ENCODE measurements at places on chromosomes 13 and 19.

- no peak for DNase-seq
Measured at GRCh38 chr13:19182536-19182935, 912 bp upstream of the TUBA3C start.

- DNase-seq: no peak
Measured at GRCh38 chr13:46630431-46631178, 77.6 kb downstream of the LRCH1 start.

DNA sequence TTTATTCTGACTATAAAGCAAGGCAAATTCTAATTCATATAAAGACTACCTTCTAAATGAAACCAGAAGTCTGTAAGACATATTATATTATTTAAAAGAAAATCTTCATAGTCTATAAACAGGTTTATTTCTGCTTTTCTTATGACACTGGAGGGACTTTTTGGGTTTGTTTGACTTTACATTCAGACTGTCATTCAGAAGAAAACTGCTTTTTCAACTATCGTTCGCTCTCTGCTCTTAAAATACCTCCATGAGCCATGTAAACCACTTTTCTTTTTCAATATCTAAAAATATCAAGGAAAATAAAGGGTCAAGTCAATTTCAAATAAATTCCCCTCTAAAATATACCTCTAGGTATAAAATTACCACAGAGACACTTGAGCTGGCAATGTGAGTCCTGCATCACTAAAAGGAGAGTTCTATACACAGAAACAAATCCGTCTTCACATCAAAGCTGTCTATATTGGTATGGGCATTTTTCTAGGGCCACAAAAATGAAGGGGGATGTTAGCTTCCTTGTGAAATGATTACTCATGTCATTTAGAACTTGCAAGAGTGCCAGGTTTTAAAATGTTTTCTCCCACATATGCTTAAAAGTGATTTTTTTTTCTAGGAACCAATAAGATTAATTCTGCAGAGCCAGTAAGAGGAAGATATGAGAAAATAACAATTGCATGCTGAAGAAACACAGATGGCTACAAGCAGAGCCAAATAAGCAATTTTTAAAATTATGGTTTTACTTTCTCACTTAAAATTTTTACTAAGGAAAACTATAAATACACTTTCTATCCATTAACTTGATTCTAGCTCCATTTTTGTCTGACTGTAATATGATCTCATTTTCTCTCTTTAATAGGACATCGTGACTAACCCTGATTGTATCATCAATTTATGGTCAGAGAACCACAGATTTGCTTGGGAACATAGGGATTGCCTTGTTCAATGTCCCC, 181.8 kb downstream of the TBC1D4 start:
- DNase-seq: no peak

DNA sequence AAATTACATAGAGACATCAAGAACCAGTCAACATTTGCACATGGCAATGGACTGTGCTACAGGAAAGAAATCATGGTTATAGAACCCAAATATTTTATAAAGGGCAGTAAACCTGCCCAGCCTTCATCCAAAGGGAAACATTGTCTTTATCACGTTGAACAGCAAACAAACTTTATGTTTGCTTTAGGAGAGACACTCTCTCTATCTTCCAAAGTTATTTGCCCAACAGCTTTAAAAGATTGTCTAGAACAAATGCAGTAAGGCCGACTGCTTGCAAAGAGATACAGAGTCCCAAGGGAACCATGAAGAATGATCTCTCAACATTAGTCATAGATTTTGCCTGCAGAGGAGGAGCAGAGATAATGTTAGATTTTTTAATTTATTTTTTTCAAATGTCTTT, 1323.5 kb upstream of the SLC10A2 start:
- no peak for DNase-seq

GRCh38 chr13:44421853-44422525, 48.4 kb downstream of the SERP2 start:
- DNase-seq: no peak

- no peak for DNase-seq
Measured at GRCh38 chr19:27822336-27822735, 1390.6 kb downstream of the UQCRFS1 start.

DNA sequence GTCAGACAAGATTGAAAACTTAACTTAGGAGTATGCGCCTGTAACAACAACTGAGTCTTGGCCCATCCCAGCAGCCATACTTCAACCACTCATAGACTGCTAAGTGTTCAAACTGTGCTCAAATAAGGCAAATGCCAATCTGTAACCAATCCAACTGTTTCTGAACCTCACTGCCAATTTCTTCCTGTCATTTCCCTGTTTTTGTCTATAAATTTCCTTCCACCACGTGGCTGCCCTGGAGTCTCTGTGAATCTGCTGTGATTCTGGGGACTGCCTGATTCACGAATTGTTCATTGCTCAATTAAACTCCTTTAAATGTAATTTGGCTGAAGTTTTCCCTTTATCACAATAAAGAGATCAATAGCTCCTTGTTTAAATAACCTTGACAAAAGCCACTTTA, 50.8 kb upstream of the FREM2 start:
- DNase-seq: no peak

- DNase-seq: no peak
Measured at GRCh38 chr19:8462571-8462970, 17.8 kb downstream of the HNRNPM start.

- DNase-seq: no peak
Measured at GRCh38 chr13:107767119-107767518, 448.2 kb downstream of the LIG4 start.

GRCh38 chr13:98939660-98940191, 38.1 kb downstream of the DOCK9 start:
- DNase-seq: no peak

GRCh38 chr19:44367024-44367423, 10.5 kb upstream of the ZNF112 start:
- peak; percentile 36 for DNase-seq

GRCh38 chr19:35205733-35206323, 22.7 kb downstream of the FAM187B start:
- DNase-seq: no peak

DNA sequence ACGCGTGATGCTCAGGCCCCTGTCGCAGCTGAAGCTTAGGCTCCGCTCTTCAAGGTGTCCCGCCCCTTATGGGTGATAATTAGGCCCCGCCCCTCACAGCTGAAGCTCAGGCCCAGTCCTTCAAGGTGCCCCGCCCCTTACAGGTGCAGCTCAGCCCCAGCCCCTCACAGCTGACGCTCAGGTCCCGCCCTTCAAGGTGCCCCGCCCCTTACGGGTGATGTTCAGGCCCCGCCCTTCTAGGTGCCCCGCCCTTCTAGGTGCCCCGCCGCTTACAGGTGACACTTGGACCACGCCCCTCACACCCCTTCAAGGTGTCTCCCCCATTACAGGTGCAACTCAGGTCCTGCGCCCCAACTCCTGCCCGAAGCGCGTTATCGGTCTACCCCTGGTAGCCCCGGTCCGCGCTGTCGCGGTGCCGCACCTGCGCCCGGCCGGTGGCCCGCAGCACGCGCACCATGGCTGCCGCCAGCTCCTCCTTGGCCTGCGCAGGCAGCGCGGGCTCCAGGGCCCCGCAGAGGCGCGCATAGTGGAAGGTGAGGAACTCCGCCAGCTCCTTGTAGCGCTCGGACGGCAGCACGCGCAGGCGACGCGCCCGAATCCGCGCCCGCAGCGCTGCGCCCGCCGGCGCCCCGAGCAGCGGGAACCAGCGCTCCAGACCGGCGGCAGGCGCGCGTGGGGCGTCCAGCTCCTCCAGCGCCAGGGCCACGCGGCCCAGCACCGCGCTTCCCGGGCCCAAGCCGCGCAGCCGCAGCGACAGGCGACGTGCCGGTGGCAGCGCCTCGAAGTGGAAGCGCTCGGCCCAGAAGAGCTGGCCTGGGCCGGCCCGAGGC, 7.3 kb downstream of the RASAL3 start:
- peak; percentile 99 for DNase-seq

- DNase-seq: no peak
Measured at GRCh38 chr19:17724655-17725054, 5.4 kb downstream of the MAP1S start.

DNA sequence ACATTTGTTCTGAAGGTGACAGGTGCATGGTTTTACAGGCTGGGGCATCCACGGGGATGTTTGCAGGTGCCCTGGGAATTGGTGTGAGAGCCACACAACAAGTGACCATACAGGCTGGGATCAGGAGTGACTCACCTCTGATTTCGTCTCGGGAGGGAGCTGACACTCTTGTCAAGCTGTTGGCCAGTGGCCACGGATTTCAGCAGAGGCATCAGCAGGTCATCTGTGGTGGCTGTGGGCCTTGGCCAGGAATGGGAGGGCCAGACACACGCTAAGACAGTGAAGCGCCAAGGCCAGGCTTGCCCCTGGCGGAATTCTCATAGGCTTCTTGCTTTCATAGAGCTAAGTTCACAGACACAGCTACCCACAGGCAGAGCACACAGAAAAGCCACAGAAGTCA, 108.6 kb downstream of the HSPH1 start:
- DNase-seq: no peak

DNA sequence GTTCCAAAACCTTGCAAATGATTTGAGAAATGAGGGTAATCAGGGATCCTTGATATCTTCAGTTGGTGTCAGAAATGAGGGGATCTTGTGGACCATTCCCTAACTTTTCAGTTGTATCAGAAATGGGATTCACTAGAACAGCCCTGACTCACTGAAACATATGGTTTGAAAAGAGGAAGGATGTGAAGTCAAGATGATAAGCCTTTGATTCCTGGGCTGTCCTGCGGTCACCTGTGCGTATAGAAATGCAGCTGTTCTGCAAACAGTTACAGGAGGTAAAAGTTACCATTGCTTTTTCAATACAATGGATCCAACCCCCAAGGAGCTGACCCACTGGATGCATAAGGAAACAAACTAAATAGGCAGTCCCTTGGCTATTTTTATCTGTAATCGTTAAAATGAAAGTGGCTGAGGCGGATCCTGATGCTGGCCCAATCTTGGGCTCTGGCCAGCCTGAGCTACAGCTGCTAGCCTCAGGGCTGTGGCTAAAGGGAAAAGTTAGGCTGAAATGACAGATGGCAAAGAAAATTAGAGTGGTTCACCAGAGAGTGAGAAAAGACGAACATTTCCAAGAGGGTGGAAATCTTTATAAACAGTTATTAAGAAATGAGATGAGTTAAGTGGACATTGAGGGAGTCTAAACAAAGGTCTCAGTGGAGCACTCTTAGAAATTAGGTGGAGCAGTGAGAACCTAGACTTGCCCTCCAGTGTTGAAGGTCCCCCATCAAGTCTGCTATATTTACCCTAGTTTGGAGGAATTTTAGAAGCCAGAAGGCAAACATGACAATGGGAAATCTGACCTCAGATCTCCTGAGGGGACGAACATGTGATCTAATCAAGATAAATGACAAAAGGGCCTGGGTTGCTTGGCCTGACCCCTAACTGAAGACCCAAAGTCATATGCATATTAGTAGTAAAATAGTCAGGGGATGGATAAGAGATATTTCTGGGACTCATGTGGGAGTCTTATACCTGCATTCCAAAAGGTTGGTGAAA, 7.6 kb downstream of the SIGLECL1 start:
- no peak for DNase-seq
